Omental fat pad (tissue), 4 donors: ENCODE measurements at places on chromosomes 5 and 9. TPM values are rescaled to one million over a fixed set of nuclear protein-coding genes. Genes with fewer than 3 reads are reported as not detected.

GRCh38 chr5:147240266-147240985, 5.6 kb downstream of the STK32A start:
- DNase-seq, result no peak

GRCh38 chr5:31194468-31194813, 955 bp downstream of the CDH6 start:
- no peak for DNase-seq

DNA sequence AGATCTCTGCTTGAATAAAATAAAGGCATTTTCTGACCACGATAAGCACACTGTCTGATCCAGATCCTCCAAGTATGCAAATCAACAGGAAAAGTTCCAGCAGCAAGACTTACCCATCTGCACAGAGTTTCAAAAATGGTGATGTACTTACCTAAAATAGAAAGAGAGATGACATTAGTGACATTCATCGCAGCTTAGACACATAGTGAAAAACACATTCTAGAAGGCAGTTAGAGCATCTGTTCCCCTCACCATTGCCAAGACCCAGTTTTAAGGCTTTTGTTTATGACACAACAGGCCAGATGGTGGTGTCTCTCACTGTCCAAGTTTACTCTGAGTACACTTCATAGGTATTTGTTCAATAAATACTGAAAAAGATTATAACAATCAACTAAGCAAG, 207.7 kb downstream of the PDE4D start:
- DNase-seq, result no peak

DNA sequence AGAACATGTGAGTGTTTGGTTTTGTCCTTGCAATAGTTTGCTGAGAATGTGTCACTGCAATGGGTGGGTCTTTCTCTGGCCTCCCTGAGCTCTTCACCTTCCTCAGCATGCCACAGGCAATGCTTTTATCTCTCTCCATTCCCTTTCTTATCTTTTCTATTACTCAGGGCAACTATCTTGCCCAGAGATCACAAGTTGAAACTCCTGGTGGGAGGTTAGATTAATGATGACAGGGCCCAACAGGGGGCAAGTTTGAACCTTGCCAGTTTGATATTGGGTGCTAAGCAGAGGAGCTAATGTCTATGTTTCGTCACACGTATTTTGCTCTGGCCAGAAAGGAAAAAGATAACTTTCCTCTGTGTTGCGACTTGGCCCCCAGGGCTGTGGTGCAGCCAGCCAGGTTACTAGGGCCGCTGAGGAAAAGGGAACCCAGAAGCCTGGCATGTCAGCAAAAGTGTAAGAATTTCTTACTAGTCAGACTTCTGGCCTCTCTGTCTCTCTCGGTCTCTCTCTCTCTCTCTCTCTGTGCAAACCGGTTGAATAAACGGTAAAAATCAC, 299.3 kb upstream of the POU5F2 start:
- no peak for DNase-seq

DNA sequence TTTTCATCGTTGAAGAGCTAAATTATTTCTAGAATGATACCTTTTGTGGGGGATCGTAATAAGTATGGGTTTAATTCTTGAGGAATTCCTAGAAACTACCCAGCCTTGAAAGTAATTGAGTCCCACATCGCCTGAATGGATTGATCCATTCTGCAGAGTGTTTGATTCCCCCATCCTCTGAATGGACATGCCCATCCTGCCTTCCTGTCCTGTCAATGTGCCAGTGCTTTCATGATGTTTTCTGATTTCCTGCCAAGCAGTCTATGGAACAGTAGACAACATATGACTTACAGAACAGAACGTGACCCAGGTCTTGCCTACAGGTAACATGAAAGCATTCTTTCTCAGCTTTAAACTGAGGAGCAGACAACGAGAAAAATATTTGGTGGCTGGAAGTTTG, 319.2 kb downstream of the DRD1 start:
- no peak for DNase-seq

DNA sequence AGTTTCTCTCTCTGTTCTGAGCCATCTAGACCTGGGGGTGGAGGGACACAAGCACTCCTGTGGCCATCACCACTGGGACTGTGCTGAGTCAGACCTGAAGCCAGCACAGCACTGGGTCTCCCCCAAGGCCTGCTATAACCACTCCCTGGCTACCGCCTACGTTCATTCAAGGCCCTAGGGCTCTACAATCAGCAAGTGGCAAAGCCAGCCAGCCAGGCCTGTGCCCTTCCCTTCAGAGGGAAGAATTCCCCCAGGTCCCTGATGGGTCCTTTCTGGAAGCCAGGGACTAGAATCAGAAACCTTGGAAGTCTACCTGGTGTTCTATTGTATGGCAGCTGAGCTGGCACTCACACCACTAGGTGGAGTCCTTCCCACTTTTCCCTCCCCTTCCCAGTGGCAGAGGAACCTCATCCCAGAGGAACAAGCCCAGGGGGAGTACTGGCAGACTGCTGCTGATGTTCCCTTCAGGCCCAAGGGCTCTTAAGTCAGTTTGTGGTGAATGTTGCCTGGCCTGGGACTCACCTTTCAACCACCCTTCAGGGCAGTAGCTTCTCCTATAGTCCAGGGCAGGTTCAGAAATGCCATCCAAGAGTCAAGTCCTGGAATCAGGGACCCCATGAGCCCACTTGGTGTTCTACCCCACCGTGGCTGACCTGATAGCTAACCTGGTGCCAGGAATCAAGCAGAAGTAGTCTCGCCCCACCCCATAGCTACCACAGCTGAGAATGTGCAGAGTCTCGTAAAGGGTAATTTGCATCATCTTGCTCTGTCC, 20.0 kb downstream of the JMY start:
- no peak for DNase-seq

DNA sequence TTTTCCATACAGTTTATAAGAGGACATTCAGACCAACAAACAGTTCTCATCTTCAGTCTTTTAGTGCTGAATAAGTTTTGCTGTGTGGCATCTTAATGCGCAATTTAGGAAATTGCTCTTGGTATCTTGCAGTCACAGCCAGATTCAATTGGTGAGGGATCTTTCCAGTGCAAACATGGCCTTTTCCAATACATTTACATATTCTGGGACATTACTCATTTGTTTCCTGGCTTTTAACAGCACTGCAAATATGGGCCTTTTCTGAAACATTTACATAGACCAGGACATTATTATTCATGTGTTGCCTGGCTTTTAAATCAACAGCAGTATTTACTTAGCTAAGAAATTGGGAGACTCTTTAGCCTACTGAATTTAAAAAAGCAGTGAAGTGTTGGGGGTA, 22.7 kb downstream of the ANKRD33B start:
- DNase-seq, result no peak

DNA sequence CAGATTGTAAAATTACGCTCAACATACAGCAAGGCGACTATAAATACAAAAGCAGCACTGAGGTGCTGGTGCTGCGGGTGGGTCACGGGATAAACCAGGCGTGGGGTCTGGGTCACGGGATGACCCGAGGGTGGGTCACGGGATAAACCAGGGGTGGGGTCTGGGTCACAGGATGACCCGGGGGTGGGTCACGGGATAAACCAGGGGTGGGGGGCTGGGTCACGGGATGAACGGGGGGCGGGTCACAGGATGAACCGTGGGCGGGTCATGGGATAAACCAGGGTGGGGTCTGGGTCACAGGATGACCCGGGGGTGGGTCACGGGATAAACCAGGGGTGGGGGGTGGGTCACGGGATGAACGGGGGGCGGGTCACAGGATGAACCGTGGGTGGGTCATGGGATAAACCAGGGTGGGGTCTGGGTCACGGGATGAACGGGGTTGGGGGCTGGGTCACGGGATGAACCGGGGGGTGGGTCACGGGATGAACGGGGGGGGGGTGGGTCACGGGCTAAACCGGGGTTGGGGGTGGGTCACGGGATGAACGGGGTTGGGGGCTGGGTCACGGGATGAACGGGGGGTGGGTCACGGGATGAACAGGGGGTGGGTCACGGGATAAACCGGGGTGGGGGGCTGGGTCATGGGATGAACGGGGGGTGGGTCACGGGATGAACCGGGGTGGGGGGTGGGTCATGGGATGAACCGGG, 30.2 kb upstream of the SLC9A3 start:
- DNase-seq, result no peak

GRCh38 chr5:38265546-38266179, 7.3 kb downstream of the EGFLAM start:
- DNase-seq, result peak; percentile 55

GRCh38 chr9:2017331-2018161, 2.4 kb downstream of the SMARCA2 start:
- DNase-seq, result peak; percentile 36

GRCh38 chr9:78248635-78249034, 12.8 kb downstream of the CEP78 start:
- no peak for DNase-seq

DNA sequence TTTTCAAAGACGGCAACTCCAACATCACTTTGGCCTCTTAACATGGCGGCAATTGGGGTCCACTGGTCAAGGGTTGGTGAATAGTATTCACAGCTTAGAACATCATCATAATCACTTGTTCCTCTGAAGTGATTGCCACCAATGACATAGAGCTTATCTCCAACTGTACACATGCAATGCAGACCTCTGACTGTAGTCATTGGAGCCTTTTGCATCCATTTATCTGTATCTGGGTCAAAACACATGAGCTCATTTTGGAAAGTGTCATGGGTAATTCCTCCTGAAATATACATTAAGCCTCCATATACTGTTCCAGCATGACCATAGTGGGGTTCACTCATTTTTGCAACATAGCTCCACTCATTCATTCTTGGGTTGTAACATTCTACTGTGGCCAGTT, 2.0 kb downstream of the KLHL9 start:
- DNase-seq, result no peak

- no peak for DNase-seq
These were observed 80.1 kb downstream of the MACROH2A1 start for GRCh38 chr5:135318924-135319323.

- DNase-seq, result no peak
These were observed 416.6 kb downstream of the PLK2 start for GRCh38 chr5:58043032-58043945.

- DNase-seq, result peak; percentile 60
These were observed 160.7 kb downstream of the PAX5 start for GRCh38 chr9:36873247-36873875.

DNA sequence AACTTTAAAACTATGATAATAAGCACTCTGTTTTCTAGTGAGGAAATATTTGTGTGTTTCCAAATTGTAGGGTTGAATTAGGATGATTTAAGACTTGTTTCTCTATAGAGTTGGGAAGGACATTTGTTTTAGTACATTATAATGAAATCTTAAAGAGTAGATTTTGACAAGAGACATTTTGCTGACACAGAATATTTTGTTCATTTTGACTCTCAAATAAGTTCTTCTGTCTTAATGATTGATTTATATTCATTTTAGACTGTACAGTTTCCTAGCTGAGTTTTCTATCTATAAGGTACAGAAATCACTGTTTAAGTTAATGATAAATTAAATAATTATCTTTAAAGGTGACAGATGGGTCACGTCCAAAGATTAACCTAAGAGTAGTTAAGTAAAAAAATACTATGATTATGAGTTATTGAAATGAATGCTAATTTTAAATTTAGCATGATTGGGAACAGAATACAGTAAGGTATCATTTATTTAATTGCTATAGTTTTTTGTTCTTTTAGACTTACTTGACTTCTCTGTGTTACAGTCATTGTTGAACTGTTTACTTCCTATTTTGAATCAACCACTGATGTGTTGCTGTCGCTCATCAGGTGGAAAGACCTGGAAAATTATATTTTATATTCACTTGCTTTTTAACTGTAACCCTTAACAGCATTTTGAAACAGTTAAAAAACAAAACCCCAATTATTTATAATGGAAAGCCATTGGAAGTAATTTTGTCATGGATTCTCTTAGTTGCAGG, 19.5 kb downstream of the PBX3 start:
- no peak for DNase-seq

DNA sequence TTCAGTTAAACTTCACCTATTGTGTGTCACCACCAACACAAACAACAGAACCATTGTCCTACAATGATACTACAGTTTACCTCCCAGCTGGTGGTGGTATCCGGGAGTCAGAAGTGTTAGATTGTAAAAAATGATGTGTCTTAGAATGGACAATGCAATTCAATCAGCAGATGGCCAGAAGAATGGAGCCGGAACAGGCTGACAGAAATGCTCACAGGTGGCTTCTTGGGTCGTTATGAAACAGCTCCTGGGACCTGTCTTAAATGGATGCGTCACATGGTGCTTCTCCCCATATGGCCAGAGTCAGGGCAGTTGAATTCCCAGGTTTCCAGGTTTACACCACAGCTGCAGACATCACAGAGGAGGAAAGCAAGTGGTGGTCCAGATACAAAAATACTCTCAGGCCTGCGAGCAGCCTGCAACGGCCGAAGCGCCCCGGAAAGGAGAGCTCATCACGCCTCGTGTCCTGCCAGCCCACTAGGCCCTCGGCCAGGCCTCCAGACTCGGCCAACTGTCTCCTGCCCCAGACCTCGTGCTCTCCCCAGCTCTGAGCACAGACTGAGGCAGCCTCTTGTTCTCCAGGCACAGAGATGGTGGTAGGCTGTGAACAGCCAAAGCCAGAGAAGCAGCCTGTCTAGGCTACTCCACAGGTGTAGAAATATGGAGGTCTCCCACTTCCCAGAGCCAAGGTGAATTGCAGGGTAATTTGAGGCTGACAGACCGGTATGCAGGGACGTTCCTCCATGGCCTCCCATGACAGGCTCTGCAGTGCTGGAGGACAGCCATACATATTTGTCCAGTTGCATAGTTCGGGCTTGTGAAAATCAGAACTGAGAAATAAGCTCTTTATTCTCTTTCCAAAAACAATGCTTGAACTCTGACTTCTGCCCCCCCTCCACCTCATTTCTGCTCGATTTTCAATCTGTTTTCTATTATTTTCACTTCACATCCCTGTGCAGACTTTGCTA, 98.5 kb upstream of the SPATA31C2 start:
- no peak for DNase-seq

The IFNB1 gene
- total RNA-seq, result not detected

The HRCT1 gene
- 7.6 TPM for total RNA-seq

The RNF180 gene
- total RNA-seq, result 18.1 TPM

The SPATA31E1 gene
- not detected for total RNA-seq

The SLC25A2 gene
- not detected for total RNA-seq

The NIPAL4 gene
- not detected for total RNA-seq
